ENCODE measurements at places on chromosomes 1 and 21.

GRCh38 chr1:183583466-183583865, 6.8 kb downstream of the NCF2 start:
- DNase-seq: no peak

DNA sequence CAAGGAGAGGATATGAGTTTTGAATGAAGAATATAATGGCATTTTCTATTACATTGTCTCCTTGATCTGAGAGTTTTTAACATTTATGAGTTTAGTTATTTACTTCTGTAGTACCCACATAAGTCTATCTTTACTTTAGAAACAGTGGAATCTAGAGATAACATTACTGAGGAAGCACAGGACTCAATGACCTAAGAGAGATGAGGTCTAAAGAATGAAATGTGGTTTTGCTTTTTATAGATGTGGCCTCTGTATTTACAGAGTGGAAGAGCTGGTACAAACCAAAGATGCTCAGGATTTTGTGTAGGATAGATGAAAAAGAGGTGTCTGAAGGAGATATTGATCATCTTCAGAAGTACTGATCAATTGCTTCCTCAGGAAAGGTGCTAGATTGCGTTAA, 177.3 kb downstream of the KCTD3 start:
- DNase-seq: no peak

DNA sequence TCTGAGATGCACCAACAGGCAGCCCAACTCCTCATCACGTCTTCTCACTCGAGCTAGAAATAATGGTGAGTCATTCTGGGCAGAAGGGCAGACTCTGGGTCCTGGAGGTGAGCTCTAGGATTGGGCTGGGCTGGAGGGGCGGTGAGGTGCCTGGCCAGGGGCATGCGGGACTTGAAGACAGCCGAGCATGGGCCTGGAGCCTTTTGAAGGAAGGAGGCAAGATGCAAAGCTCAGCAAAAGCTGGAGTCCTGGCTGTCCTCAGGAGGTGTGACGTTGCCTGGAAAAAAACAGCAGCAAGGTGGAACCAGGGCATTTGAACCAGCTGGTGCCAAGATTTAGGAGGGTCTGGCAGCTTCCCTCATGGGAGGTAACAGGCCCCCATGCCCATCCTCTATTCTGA, 712 bp downstream of the KCNA2 start:
- no peak for DNase-seq

DNA sequence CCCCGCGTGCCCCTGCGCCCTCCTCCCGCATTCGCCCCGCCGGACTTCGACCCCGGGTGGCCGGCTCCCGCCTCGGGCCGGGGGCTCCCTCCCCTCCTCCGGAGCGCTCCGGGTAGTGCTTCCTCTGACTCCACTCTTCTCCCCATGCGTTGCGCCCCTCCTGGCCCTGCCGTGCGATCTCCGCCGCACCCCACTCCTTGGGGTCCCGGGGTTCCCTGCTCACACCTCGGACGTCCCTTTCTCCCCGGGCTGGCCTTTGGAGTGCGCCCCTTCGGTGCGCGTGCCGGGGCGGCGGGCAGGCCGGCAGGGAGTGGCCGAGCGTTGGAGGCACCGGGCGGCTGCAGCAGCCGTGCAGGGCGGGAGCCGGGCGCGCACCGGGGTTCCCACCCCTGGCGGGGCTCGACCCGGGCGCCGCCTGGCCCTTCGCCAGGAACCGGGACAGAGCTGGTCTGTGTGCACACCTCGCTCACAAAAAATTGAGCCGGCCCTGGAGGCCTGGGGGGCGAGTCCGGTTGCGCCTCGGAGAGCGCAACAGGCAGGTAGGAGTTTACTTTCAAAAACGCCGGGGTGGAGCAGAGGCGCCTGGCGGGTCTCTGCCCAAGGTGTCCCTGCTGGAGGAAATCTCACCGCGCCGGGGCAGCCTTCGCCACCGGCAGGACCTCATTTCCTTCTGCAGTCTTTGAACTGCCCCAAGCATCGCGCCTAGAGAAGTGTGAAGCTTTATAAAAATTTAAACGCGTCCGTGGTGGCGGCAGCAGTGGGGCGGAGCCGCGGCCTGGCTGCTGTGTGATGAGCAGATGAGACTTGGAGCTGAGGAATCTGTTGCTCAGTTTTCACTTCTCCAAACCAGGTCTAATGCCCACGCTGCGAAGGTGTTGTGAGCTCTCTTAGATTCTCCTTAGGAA, 650 bp downstream of the VANGL1 start:
- DNase-seq: no peak

- no peak for DNase-seq
Measured at GRCh38 chr1:214638997-214639396, 36.0 kb downstream of the CENPF start.

- DNase-seq: no peak
Measured at GRCh38 chr1:29169976-29170375, 11.7 kb downstream of the SRSF4 start.

GRCh38 chr1:160610569-160611242, 31.4 kb upstream of the CD84 start:
- DNase-seq: no peak

GRCh38 chr1:48616710-48617109, 144.7 kb upstream of the SPATA6 start:
- no peak for DNase-seq

- DNase-seq: no peak
Measured at GRCh38 chr1:23400324-23401114, 24.0 kb downstream of the TCEA3 start.

DNA sequence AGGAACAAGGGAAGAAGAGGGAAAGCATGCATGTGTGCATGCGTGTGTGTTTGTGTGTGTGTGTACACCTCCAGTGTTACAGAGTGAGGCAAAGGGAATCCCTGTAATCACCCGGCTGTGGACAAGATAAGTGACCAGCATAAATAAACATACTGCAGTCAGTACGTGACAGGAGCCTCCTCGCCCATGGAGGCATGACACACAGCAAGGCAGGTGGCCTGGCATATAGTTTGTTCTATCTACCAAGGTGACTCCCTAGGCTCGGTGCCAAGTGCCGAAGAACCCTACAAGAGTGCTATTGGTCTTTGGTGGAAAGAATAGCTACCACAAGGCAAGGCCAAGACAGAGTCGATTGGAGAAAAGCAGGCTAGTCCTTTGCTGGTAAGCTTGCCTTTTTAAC, 31.7 kb upstream of the HEATR1 start:
- DNase-seq: no peak

DNA sequence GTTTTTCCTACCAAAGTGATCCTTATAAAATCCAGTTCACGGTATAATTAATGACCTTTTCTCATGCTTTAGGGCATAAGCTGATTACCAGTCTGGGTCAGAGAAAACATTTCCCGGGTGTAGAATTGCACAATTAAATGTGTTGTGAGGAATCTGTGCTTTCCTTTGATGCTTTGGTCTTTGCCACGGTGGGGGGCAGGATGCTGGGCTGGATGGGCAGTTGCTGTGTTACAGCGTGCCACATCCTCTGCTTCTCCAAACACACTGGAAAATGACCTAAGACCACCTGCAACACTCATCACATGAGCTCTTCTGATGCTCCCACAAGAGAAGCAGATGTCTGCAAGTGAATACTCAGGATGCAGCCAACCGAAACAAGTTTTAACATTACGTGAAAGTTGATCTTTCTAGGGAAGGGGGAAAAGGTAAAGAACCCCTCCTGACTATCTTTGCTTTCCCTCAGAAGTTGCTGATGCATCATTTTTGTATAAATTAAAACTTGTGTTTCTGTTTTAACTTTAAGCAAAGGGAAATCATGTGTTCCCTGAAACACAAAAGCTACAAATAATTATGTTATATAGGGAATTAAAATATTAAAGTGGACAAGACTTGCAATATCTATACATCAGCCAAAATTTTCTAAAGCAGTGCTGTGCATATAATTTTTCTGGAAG, 515.3 kb upstream of the NR5A2 start:
- no peak for DNase-seq

- no peak for DNase-seq
Measured at GRCh38 chr1:60134716-60135115, 61.1 kb upstream of the C1orf87 start.

DNA sequence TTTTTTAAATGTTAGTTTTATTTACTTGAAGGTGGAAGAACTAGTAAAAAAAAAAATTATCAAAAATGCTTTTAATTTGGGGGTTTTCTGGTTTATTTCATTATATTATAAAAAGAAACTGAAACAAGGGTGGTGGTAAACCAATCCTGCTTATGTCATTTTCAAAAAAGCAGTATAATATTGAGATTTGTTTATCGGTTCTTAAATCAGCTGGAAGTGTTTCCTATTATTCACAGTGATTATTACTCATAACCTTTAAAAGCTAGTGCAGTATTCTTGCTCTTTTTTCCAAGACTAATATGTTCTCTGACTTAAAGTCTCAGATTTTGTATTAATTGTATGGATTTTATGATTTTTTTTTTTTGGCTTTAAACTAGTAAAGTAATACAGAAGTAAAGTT, 5.4 kb upstream of the LRRC40 start:
- no peak for DNase-seq

DNA sequence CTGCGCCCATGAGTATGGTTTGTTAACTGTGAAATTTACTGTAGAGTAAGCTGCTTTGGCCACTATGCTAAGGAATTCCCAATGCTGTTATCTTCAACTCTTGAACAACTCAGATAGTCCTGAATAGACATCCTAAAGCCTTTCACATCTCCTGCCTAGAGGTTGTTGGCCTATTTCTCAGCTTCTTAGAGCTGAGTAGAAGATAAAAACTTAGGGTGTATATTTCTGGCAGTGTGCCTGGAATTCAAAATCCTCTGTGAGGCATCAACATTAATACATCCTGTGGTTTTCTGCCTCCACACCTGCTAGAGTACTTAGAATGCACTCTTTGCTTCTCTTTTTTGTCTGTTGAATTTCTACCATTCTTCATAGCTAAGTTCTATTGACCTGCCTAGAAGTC, 45.8 kb upstream of the RC3H1 start:
- DNase-seq: no peak

GRCh38 chr1:65378247-65378946, 42.1 kb upstream of the LEPR start:
- no peak for DNase-seq

- DNase-seq: no peak
Measured at GRCh38 chr1:111704240-111704639, 35.0 kb downstream of the INKA2 start.

DNA sequence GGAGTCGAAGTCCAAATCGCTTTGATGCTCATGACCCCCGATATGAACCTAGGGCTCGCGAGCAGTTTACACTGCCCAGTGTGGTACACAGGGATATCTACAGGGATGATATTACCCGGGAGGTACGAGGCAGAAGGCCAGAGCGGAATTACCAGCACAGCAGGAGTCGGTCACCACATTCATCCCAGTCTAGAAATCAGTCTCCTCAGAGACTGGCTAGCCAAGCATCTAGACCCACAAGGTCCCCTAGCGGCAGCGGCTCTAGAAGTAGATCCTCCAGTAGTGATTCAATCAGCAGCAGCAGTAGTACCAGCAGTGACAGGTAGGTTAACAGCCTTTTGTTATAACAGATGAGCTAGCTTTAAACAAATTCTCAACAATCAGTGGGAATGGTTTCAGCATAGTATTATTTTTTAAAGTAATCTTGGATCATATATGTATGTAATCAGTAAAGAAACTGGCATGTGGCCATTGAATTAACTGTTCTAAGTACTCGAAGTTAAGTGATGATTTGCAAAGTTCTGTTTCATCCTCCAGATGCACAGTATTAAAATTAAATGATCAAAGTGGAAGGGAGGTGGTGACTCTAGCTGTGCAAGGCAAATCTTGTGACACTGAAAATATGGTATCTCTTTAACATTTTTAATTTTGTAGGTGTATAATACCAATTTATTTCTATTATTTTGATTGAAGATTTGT, 29.0 kb downstream of the SPEN start:
- no peak for DNase-seq

DNA sequence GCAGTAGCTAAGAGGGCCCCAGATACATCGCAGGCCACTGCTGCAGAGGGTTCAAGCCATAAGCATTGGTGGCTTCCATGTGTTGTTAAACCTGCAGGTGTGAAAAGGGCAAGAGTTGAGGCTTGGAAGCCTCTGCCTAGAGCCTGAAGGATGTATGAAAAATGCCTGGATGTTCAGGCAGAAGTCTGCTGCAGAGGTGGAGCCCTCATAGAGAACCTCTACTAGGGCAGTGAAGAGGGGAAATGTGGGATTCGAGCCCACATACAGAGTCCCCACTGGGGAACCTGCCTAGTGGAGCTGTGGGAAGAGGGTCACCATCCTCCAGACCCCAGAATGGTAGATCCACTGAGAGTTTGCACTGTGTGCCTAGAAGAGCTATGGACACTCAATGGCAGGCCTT, 30.6 kb upstream of the ADGRL4 start:
- no peak for DNase-seq

DNA sequence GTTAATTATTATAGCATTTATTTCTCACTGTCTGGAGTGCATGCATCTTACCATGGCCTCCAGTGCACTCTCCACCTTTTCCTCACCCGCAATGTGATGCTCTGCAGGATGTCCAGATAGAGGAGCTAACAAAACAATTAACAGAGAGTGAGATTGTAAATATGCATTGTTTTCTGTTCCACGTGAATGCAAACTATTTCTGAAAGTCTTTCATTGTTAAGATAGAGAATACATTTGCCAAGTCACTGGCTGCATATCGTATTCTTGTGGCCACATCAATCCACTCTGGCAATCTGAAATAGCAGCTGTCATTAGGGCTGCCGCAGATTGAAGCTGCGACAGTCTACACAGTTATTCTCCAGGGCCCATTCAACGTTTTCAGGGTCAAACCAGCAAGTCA, 143.8 kb downstream of the DUSP10 start:
- no peak for DNase-seq

- DNase-seq: no peak
Measured at GRCh38 chr1:17674726-17675500, 80.2 kb upstream of the ACTL8 start.

GRCh38 chr1:15410884-15411245, 1.2 kb downstream of the EFHD2 start:
- DNase-seq: no peak

DNA sequence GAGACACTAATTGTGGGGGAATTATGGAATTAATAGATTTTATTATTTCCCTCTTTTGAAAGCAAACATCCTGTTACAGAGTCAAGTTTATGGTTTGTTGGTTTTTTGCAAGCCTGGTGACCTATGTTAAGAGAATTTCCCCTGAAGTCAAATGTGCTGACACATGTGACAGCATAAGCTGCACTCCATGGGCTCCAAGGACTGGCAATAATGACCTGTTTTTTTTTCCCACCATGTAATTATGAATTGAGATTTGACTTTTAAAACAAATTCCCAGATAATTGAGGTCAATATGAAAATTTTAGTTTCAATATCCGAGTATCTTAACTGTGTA, 242.5 kb upstream of the SGIP1 start:
- no peak for DNase-seq
